Endothelial cell of umbilical vein (primary cell): ENCODE measurements at places on chromosomes 7 and 10. TPM values are rescaled to one million over a fixed set of nuclear protein-coding genes. Genes with fewer than 3 reads are reported as not detected.

- no peak for DNase-seq
Measured at GRCh38 chr10:124849111-124849773, 47.6 kb downstream of the ABRAXAS2 start.

DNA sequence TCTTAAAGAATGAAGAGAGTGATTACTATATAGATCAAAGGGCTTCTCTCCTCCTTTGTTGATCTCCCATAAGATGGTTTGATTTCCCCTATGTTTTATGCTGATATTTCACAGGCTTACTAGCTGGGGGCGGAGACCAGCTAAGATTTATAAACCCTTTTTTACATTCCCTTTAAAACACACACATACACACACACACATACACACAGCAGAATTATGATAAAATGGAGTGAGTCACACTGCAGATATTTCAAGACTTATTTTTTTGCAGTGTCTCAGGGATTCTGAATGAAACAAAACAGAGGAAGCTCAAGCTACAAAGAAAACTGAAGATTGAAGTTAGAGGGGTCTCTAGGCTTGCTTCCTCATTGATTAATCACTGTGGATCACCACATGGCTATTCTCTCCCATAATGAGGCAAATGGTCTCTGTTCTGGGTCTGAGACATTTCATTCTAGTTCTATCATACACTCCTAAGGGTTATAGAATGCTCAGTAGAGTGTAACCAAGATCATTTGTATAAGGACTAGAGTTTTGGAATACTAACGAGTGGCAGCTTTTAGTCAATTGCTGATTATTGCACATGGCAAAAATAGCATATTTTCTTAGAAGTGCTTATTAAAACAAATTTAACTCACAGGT, 18.6 kb downstream of the INA start:
- DNase-seq = no peak

ATRNL1 gene
- total RNA-seq = not detected in 2 replicates

DNA sequence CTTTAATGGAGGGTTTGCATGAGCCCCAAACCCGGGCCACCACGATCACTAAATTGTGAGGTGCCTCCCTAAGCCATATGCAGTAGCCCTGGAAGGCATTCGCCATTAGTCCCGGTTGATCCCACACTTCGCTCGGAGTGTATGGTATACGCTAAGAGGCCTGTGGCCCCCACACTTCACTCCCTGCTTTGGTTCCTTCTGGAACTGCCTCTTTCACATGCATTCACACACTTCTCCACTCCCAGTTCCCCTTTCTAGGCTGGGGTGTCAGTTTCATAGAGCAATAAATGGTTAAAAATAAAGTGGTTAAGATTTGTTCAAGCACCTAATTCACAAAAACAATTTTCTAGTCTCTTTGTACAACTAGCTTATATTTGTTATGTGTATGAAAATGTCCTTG, 212.1 kb upstream of the KCND2 start:
- DNase-seq = no peak

IL2RA gene
- total RNA-seq = not detected in 2 replicates

DNA sequence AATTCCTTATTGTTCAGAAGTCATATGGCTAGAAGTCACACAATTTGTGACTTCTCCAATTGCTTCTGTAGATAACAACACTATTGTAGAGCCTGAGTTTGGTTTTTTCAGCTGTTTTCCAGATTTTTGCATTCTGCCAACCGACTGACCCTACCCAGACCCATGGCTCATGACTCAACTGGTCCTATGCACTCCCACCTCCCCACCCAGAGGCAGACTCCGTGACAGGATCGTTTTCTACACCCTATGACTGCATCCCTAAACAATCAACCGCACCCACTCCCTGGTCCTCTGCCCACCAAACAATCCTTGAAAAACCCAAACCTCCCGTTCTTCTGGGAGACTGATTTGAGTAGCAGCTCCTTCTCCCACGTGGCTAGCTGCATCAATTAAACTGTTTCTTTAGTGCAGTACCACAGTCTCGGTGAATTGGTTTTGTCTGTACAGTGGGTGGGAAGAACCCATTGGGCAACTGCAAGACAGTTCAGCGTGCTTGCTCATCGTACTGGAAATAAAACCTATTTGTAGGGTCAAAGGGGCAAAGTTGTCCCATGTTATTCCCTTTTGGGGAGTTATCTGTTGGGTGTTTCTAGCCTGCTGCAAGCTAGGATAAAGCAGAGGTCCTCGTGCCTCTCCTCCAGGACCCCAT, 150.3 kb upstream of the FAM20C start:
- no peak for DNase-seq

EGR2 gene
- 0.46 and 0.67 TPM in 2 replicates for total RNA-seq

DNA sequence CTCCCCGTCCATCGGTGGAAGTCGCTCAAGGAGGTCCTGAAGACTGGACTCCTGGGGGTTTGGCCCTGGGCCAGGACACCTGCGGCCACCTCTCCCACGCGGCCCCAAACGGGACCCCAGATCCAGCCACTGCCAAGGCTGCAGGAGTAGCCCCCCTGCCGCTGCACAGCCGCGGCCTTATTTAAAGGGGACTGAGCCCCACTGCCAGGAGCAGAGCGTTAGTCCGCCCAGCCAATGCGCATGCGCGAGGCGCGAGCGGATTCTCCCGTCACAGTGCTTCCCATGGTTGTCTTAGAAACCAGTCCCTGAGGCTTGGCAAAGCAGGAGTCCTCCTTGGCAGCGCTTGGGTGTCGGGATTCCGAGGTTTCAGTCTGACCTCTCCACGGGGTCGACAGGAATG, 320.0 kb downstream of the ZNF716 start:
- no peak for DNase-seq

STEAP1B gene
- total RNA-seq = 46.1 and 55.4 TPM in 2 replicates

- peak; percentile 16 for DNase-seq
Measured at GRCh38 chr10:49844775-49845595, 82.9 kb upstream of the OGDHL start.

GRCh38 chr7:52463341-52463740, 572.1 kb upstream of the POM121L12 start:
- peak; percentile 80 for DNase-seq

SHTN1 gene
- total RNA-seq = 29.7 and 36.5 TPM in 2 replicates

DNA sequence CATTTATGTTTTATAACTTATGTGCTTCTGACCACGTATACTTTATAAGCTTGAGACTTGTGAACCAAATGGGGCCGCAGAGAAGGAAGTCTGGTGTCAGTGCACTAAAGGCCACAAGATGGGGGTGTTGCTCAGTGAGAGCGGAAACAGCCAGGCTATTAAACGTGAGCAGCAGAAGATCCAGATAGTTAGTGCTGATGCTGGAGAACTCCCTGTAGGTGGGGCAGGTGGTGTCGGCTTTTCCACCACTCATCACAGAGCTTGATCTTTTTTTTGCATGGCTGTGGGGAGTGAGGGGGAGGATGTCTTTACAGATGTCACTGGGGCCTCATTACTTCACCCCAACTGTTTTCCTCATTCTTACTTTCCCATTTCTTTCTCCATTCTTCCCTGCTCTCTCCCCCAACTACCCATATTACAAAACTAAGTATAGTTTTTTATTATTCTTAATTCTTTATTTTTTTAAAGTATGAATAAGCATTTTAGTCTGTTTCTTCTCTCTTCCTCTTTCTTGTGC, 34.7 kb downstream of the ACADSB start:
- peak; percentile 61 for DNase-seq

ACTL6B gene
- not detected in 2 replicates for total RNA-seq

JCAD gene
- total RNA-seq = 76.3 and 79.7 TPM in 2 replicates

- DNase-seq = no peak
Measured at GRCh38 chr7:31957090-31957720, 113.0 kb downstream of the PDE1C start.

- no peak for DNase-seq
Measured at GRCh38 chr7:83452256-83452655, 196.7 kb downstream of the SEMA3E start.

- no peak for DNase-seq
Measured at GRCh38 chr10:129331207-129331838, 135.7 kb upstream of the MGMT start.

NAT16 gene
- total RNA-seq = not detected in 2 replicates

TRPV5 gene
- not detected in 2 replicates for total RNA-seq

MYOZ1 gene
- total RNA-seq = not detected in 2 replicates

- DNase-seq = no peak
Measured at GRCh38 chr10:114282526-114282925, 43.5 kb downstream of the VWA2 start.

GRCh38 chr7:101973130-101973529, 155.7 kb downstream of the CUX1 start:
- DNase-seq = no peak

DNA sequence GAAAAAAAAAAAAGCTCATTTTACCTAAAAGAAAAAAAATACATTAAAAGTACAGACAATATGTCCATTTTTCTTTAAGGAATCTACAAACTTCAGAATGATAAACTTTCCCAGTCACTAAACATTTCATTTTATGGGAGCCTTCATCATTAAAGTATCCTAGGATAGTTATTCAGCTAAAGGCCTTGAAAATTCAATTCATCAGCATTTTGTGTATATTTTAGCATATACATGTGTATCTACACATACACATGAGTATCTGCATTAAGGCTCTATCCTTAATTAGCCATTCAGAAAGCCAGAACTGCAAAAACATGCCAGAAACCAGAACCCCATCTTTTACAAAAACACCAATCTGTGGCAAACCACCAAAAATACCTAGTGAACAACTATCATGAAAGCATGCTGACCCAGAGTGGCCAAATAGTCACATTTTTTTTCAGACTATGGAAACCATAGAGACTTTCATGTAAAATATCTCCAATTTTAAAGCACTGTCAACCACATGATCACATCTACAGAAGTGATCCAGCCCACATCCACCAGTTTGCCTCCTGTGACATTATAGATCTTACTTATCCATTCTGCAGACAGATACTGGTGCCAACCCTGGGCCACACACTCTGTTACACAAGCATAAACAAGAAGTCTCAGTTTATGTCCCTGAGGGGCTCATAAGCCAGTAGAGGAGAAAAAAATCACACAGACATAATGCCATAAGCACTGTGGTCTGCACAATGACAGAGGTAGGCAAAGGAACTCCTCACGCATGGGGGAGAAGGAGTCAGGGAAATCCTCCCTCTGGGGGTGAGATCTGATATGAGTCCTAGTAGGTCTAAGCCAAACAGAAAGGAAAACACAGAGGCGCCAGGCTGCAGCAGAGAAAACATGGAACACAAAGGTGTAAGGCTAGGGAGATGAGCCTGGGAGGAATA, 79.2 kb downstream of the SRPK2 start:
- DNase-seq = no peak

DNA sequence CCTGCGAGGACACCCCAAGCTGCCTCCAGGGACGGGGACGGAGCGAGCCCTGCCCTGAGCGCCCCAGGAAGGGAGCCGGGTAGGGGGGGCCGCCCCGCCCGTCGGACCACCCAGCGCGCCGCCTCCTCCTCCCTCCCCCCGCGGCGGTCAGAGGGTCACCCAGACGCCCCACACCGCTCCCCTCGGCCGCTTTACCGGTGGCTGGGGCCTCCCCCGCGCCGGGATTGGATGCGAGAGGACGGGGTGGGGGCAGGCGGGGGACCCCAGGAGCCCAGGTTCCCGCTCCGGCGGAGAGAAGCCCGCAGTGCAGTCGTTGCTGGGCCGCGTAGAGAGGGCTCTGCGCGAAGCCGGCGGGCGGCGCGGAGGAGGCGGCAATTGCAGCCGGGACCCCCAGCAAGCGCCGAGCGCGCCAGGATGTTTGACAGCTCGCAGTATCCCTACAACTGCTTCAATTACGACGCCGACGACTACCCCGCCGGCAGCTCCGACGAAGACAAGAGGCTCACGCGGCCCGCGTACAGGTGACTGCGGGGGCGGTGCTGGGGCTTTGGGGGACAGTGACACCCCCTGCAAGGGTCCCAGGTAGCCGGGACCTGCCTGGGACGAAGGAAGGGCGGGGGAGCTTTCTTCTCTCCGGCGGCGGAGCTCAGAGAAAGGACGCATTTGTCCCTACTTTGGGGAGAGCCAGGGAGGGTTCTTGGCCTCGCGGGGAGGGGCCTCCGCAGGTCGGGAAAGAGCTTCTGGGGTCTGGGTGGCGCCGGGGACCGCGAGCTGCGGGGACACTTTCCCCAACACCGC, at the start of gene FOXL3:
TSS of gene FOXL3 (plus strand) at position 415 of the 798 bp plus-strand sequence. CDS start at position 415, 0 bp downstream.
- no peak for DNase-seq

GRCh38 chr10:50832171-50832751, 53.2 kb downstream of the A1CF start:
- DNase-seq = no peak

GPR15LG gene
- total RNA-seq = not detected in 2 replicates

GRCh38 chr7:139720705-139721231, 57.0 kb downstream of the HIPK2 start:
- peak; percentile 95 for DNase-seq

ANKRD2 gene
- total RNA-seq = 1.6 and 2.3 TPM in 2 replicates

TSPAN33 gene
- total RNA-seq = 0.16 TPM in 1 of 2 replicates, not detected in the other

FBXL13 gene
- 4.6 and 5.2 TPM in 2 replicates for total RNA-seq

ERVW-1 gene
- not detected in 2 replicates for total RNA-seq

DNA sequence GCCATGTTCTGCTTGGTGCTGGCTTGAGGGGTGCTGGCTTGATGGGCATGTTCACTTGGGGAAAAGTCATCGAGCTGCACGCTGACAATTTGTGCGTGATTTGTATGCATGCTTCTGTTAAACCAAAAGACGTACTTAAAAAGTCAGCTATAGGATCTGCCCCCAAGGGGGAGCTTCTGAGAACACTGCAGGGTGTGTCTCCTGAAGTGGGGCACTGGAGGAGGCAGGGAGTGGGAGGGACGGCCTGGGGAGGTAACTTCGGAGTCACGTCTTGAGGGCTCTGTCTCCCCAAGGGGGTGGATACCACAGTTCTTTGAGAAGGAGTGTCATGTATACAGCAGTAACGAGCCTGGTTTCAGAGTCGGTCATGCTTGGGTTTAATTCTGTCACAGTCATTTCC, 406.5 kb downstream of the PLXNA4 start:
- DNase-seq = no peak

NEBL gene
- total RNA-seq = 0.66 and 0.83 TPM in 2 replicates

GRCh38 chr10:48898426-48898825, 41.2 kb downstream of the LRRC18 start:
- DNase-seq = no peak

FAM237B gene
- not detected in 2 replicates for total RNA-seq

DNA sequence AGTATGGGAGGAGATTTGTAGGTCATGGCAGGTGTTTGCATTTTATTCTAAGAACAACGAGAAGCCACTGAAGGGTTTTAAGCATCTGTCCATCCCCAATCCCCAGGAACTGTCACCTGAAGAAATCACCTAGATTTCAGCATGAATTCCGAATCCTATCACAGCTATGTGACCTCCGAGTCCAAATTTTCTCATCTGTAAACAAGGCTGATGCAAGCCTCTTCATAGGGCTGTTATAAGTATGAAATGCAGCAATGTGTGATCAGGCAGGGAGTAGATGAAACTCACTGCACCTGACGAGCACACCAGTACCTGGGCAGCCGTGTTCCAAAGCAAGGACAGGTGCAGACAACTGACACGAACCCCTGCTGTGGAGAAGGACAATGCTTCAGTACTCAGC, 14.0 kb downstream of the HABP2 start:
- DNase-seq = no peak

DNA sequence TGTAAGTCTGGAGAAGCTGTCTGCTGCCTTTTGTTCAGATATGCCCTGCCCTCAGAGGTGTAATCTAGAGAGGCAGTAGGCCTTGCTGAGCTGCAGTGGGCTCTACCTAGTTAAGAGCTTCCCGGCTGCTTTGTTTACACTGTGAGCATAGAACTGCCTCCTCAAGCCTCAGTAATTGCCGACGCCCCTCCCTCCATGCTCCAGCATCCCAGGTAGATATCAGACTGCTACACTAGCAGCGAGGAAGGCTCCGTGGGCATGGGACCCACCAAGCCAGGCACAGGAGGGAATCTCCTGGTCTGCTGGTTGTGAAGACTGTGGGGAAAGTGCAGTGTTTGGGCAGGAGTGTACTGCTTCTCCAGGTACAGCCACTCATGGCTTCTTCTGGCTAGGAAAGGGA, 26.4 kb upstream of the CXCL12 start:
- DNase-seq = no peak

- DNase-seq = no peak
Measured at GRCh38 chr7:75616421-75617167, 122.1 kb downstream of the HIP1 start.
